ENCODE measurements at places on chromosomes 5 and 9. TPM values are rescaled to one million over a fixed set of nuclear protein-coding genes. Genes with fewer than 3 reads are reported as not detected.

- no peak for DNase-seq
Observed at GRCh38 chr5:142363619-142363963, 38.8 kb upstream of the SPRY4 start.

GRCh38 chr9:15205632-15206420 lies 101.2 kb downstream of the TTC39B start:
- DNase-seq = no peak

DNA sequence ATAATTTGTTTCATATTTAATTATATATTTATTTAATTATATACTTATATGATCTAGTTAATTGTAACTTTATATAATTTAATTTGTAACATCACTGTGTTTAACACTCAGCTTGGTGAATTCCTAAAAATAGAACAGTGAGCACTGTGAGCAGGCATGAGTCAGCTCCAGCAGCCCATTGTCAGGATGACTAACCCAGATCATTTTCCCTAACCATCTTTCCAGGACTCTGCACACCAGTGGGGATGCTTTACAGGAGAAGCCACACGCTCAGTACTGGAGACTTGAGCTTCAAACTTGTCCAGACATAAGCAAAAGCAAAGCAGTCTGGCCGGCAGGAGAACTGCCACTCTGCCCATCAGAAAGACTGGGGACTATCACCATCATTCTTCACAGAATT lies 446.2 kb upstream of the TRPC7 start:
- DNase-seq = peak; percentile 90

The GLIPR2 gene
- 29.6 TPM for total RNA-seq

Measured in LHCN-M2 (cell line).